ENCODE measurements at places on chromosomes 7 and 10.
A peak's percentile ranks its signal among the peaks of the same experiment; 100 is the strongest.

GRCh38 chr10:30046476-30046875 is 12.9 kb downstream of the JCAD start:
- no peak for DNase-seq

DNA sequence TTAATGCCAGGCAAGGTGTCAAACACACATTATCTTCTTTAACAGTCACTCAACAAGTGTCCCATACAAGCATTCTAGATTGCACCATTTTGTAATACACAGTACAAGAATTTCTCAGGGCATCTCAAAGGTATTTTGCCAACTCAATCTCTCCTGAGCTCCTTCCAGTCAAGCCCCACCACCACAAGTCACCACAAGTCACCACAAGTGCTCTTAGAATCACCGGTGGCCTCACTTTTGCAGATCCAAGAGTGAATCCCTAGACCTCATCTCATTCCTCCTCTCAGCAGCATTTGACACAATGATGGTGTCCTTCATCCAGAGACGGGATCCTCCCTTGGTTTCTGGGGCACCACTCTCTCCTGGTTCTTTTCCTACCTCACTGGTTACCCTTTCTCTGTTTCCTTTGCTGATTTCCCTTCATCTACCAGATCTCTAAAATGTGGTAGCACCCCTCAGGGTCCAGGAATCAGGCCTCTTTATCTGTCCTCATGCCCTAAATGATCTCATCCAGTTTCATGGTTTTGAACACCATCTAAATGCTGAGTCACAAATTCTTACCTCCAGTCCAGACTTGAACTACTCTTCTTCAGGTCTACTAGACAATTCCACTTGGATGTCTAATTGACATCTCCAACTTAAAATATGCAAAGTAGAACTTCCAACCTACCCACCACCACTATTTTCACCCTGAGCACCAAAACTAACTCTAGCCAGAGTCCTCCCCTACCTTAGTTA is 26.9 kb downstream of the VPS41 start:
- DNase-seq, result no peak

DNA sequence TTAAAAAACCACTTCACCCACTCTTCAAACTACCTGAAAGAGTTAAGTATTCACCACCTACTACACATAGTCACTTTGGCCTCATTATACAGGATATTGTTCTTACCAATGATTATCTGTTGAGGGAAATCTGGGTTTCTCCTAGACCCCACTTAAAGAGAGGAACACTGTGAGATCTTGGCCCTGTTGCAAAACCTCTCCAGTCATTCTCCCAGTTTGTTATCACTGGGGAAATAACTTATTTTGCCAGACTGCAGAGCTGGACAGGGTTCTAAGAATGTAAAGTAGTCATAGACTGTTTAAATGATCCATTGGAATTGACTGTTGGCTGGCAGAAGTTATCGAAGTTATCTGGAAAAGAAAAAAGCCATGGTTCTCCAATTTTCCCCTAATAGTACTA is 143.8 kb downstream of the HGF start:
- DNase-seq, result peak; percentile 80

- no peak for DNase-seq
Observed at GRCh38 chr7:45146531-45147379, 10.8 kb upstream of the RAMP3 start.

GRCh38 chr10:108872854-108873253 is 1050.5 kb downstream of the XPNPEP1 start:
- no peak for DNase-seq

DNA sequence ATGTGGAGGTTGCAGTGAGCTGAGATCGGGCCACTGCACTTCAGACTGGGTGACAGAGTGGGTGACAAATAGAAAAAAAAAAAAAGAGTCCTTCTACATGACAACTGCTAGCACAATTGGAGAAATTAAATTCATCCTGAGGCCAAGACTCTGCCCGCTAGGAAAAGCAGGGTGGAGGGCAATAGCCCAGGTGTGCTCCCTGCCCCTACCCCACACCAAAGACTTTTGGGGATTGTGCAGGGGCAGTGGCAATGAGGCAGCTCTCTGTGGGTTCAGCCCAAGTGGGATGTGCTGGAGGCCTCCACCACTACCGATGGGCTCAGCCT is 61.3 kb downstream of the TMEM209 start:
- DNase-seq, result no peak

- no peak for DNase-seq
Observed at GRCh38 chr7:73823257-73823656, 7.5 kb upstream of the CLDN4 start.

DNA sequence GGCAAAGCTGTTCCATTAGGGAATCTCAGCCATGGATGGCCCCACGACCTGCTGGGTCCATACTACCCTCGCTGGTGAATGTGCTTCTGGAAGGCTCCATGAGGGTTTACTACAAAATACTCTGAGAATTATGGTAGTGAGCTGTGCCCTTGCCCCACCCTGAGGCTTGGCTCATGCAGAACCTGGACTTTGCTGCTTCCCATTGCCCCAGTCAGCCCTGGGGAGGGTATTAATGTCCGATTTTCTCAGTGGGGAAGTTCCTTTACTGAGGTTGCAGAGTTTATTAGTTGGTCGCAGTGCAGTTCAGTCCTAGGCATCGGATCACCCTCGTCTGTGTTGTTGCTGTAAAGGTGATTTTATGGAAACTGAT is 310.1 kb downstream of the WDR37 start:
- no peak for DNase-seq

DNA sequence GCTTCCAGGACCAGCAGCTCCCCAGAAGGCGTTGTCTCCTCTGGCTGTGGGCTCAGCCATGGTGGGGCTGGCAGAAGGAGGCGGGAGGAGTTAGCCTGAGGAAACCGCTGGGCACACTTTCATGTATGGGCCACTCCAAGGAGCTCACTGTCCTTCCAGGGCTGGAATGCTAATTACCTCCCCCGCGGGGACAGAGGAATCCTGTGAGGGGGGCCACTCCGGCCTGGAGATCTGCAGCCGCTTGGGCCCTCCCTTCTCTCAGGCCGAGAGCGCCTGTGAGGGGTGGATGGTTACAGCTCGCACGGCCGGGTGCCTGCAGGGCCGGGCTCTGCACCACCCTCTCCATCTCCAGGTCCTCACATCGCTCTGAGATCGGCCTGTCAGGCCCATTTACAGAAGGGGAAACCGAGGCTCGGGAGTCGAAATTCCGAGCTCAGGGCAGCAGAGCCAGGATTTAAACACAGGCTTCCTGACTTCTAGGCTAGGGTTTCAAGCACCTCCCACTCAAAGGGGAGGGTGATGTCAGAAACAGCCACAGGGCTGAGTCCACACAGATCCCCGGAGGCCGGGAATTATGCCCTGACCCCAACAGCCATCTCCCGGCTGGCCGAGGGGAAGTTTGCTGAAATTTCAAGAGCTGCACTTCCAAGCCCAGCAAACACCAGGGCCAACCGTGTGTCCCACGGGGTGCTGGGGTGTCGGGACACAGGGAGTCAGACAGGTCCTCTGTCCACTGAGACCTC is 59.1 kb downstream of the PDGFA start:
- no peak for DNase-seq

- peak; percentile 7 for DNase-seq
Observed at GRCh38 chr7:151172273-151173141, 5.0 kb upstream of the GBX1 start.

- no peak for DNase-seq
Observed at GRCh38 chr7:15652776-15653290, 33.6 kb downstream of the MEOX2 start.

DNA sequence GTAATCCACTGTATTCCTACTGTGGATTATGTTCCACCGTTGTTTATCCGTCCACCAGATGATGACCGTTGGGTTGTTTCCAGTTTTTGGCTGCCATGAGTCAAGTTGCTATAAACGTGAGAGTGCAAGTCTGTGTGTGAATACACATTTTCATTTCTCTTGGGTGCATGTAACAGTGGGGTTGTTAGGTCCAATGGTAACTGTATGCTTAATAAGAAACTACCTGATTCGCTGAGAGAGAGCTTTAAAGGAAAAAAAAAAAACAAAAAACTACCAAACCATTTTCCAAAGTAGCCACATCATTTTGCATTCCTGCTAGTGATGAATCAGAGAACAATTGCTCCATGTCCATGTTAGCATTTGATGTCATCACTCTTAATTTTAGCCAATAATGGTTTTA is 15.9 kb downstream of the UBN2 start:
- DNase-seq, result peak; percentile 42

- DNase-seq, result peak; percentile 86
Observed at GRCh38 chr10:3749600-3749999, 35.4 kb downstream of the KLF6 start.

DNA sequence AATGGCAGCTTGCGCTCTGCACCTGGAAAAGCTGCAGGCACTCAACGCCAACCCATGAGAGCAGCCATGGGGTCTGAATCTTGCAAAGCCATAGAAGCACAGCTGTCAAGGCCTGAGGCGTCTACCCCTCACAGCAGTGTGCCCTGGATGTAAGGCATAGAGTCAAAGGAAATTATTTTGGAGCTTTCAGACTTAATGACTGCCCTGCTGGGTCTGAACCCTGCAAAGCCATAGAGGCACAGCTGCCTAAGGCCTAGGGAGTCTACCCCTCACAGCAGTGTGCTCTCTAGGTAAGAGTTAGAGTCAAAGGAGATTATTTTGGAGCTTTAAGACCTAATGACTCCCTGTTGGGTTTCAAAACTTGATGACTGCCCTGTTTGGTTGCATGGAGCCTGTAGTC is 706.9 kb upstream of the VSTM2A start:
- no peak for DNase-seq
